Stimulated activated CD4-positive, alpha-beta T cell treated with anti-CD3 and anti-CD28 coated beads, TNF-alpha, amount 100 ng/mL, for 48 hours (primary cell): ENCODE measurements at places on chromosomes 2 and 18.

DNA sequence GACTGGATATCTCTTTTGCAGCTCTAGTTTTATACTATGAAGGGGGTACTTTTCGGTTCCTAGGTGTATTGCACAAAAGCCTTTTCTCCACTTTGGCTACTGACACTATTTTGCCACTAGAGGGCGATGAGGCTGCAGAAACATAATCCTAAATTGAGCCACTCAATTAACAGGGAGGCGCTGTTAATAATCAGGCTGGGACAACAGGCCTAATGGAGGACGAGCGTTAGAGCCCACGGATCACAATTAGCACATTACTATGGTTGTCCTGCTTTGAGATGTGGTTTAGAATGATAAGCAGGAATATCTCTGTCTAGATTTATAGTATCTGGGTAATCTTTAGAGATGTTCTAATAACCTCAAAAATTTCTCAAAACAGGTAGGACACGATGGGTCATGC, 62.2 kb upstream of the PMAIP1 start:
- peak; percentile 17 for DNase-seq

DNA sequence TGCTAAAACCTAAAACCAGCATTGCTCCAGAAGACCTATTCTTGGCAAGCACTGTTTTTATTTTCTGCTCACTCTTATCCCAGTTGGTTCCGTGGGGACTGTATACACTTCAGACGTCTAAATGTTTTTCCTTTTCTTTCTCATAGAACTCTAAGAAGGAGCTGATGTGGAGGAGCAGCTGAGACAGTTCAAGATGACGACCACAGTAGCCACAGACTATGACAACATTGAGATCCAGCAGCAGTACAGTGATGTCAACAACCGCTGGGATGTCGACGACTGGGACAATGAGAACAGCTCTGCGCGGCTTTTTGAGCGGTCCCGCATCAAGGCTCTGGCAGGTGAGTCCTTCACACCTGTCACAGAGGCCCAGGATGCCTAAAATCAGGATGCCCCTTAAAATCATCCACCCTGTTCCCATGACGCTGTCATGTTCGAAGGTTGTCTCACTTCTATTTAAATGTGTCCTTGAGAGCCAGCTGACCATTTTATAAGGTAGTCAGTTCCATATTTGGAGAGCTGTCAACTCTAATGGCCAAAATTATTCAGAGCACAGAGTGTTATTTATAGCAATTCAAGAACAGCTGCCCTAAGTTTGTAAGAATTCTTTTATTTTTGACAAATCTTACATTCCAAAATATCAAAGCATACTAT, 70.2 kb downstream of the SPTBN1 start:
- DNase-seq: no peak

- DNase-seq: no peak
These were observed 52.6 kb downstream of the PTPRM start for GRCh38 chr18:7619676-7620075.

DNA sequence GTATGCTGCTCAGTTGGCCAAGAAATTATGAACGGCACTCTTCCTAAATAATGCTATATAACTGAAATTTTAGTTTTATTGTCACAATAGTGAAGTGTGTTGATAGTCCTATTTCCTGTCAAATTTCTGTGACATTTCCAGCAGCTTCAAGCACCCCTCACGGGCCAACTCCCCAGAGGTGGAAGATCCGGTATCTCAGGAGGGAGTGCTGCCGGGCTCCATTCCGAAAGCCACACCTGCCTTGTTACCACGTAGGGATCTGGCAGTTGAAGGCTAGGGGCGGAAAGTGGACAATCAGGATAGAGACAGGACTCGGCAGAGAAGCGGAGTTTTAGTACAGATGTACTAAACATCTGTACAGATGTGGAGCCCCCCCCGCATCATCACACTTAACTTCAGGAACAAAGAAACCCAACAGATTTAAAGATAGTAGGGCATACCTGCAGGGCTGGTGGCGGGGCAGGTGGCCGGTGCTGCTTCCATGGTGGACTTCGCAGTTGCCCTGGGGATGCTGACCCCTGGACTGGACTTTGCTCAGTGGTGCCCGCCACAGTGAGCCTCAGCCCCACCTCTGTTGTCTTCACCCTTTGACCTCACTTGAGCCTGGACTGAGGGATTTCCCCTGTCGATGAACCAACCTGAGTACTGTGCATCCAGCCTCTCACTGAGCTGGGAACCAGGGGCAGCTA, 22.3 kb downstream of the ASAP2 start:
- DNase-seq: no peak

- DNase-seq: no peak
These were observed 236.8 kb downstream of the SETBP1 start for GRCh38 chr18:44917216-44918141.

DNA sequence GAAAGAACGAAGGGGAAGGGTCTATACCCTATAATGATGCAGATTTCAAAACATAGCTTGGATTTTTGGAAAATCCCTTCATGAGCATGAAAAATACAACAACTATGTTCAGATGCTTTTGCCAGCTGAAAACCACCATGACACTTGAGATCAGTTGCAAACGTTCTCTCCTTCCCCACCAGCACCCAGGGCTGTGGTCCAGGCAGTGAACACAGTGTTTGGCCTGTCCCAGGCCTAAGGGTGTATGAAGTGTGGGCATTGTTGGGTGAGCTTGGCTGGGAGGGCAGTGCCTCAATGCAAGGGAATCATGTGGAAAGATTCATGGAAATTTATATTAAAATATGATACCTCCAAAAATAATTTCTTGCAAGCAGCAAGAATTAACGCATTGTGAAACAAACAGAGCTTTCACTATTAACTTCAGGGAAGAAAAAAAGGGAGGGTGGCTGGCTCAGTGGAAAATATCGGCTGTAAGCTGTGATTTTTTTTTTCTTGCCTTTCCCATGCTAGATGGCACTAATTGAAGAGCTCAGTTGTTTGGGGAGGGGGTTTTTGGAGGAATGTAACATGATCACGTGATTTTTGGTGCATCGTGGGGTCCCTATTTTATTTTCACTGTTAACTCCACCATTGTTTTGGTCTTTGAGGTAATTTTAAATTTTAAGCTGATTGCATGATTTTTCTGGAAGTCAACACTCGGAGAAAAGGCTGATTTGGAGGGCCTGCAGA, 52.0 kb downstream of the CDC42EP3 start:
- DNase-seq: no peak

DNA sequence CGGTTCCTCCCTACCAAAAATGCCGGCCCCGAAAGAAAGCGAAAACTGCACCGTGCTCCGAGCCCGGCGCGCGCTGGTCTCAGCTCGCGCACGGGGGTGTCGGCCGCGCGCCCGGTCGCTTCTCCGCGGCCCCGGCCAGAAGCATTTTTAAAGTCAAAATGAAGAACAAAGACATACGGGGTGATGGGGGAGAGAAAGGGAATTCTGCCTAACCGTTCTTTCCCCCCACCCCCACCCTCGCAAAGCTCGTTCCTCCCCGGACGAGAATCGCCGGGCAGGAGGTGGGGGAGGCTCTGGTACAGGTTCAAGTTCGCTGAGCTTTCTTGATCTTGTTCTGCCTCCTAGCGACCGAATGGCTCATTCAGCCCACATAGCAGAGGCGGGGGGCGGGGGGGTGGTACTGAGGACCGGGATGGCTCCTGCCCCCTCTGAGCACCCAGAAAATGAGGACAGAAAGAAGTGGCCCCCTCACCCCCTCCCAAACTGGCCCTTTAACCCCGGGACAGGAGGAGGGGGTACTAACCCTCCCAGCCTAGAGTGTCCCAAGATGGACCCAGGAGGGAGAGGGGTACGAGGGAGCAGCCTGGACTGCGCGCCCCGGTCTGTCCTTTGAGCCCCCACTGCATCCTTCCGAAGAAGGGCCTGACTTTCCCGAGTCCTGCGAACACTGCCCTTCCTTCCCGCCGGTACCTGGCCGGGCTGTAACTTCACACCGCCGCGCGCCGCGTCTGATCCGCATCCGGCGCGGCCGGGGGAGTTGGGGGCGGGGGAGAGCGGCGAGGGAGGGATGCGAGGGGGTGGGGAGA, 3.1 kb downstream of the BCL11A start:
- DNase-seq: no peak

GRCh38 chr2:101339266-101339880, 30.9 kb upstream of the RNF149 start:
- no peak for DNase-seq

DNA sequence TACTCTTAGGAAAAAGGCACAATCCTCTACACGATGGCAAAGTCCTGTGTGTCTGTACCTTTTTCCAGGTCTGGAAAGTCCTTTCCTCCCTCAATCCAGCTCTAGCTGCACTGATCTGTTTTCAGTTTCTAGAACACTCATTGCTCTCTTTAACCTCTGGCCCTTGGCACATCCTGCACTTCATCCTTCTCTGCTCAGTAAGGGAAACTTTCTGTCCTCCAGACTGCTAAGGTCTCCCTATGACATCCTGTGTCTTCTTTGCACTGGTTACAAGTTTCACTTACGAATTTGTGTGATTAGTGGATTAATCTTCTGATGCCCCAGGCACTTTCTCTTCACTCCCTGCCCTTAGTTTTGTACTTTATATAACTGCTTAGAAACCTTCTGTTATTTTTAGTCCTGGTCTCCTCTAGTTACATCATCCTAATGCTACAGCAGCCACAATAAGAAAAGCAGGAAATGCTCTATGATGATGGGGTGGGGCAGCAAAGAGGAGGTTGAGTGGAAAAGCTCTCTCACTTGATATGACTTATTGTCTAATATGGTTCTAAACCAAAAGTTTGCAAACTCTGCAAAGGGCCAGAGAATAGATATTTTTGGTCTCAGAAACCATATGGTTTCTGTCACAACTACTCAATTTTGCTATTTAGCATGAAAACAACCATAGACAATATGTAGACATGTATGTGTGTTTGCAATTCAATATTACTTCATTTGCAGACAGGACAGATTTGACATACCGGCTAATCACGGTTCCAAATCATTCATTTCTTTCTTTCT, 568.2 kb downstream of the THSD7B start:
- no peak for DNase-seq

GRCh38 chr18:9025091-9025838, 77.2 kb upstream of the NDUFV2 start:
- DNase-seq: no peak

DNA sequence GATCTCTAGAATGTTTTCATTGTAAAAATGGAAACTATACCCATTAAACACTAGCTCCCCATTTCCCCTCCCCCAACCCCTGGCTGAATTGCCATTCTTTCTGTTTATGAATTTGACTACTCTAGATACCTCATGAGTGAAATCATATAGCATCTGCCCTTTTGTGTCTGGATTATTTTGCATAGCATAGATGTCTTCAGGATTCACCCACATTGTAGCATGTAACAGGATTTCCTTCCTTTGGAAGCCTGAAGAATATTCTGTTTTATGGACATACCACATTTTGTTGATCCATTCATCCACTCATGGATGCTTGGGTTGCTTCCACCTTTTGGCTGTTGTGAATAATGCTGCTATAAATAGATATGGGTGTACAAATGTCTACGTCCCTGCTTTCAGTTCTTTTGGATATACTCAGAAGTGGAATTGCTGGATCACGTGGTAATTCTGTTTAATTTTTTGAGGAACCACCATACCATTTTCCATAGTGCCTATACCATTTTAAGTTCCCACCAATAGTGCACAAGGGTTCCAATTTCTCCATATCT, 7.7 kb upstream of the ASB1 start:
- no peak for DNase-seq

- no peak for DNase-seq
These were observed 77.2 kb downstream of the ADD2 start for GRCh38 chr2:70690846-70691245.

GRCh38 chr2:9570182-9571060, 14.8 kb upstream of the ADAM17 start:
- DNase-seq: no peak

GRCh38 chr2:172751564-172751963, 15.9 kb downstream of the RAPGEF4 start:
- no peak for DNase-seq

GRCh38 chr2:85604568-85605339, 2.3 kb upstream of the TMEM150A start:
- DNase-seq: no peak

GRCh38 chr2:8624855-8625398, 56.9 kb upstream of the ID2 start:
- DNase-seq: no peak
